ENCODE measurements at places on chromosomes 5 and 9.
A peak's percentile ranks its signal among the peaks of the same experiment; 100 is the strongest.

- no peak for DNase-seq
Observed at GRCh38 chr9:132249123-132249522, 87.3 kb downstream of the NTNG2 start.

DNA sequence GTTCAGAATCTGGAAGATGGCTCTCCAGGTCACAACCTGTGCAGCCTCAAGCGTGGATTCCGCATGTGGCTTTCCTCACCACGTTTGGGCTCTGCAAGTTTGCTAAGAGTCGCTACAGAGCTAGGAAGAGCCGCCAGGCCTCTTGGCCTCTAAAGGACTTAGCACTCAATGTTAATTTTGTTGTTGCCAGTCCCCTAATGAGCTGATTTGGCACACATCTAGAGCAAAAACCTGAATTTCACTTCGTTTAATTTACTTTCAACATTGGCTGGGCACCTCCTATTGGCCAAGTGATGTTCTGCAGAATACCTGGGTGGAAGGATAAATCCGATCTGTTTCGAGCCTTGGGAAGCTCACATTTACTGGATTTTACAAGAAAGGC is 65.8 kb upstream of the UNC5A start:
- no peak for DNase-seq

DNA sequence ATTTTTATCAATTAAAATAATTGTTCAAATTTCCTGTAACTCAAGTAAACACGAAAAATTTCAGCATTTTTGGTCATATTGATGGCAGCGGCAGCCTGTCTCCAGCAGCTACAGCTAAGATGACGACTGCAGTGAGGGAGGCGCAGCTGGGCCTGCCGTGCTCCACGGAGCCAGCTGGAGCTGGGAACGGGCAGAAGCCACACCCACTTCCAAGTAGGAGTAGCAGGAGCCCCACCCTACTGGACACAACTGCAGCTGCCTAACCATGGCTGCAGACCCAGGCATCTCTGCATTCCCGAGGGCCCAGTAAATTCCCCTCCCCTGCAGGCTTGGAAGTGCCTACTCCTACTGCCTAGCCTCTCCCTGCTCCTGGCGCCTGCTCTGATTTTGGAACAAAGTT is 2031.7 kb downstream of the EFNA5 start:
- no peak for DNase-seq

GRCh38 chr9:128728298-128728697 is 4.4 kb upstream of the ZDHHC12 start:
- DNase-seq: no peak

DNA sequence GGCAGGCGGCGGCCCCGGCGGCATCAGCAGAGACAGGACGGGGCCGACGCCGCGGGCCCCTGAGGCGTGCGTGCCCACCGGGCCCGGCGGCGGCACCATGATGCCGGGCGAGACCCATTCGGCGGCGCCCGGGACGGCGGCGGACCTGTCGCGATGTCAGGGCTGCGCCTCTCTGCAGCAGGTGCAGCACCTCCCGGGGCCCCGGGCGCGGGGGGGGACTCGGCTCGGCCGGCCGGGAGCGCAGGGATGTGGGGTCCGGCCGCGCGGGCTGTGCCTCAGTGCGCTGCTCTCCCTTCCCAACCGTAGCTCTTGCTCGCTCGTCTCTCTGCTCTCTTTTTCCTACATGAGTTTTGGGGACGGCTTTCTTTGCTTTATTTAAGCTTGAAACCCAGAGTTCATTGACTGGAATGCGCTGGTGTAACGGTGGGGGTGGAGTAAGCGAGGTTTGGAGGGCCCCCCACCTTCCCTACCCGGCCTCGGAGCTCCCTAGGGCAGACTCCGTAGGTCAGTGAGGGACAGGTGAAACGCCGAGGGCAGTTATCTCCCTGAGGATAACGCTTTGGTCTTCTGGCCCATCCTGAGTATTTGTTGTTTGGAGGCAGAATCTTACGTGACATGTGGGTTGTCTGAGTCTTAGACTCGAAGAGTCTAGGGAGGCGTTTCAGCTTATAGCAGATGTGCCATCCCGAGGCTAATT is 490 bp downstream of the ICE1 start:
- DNase-seq: peak; percentile 49

DNA sequence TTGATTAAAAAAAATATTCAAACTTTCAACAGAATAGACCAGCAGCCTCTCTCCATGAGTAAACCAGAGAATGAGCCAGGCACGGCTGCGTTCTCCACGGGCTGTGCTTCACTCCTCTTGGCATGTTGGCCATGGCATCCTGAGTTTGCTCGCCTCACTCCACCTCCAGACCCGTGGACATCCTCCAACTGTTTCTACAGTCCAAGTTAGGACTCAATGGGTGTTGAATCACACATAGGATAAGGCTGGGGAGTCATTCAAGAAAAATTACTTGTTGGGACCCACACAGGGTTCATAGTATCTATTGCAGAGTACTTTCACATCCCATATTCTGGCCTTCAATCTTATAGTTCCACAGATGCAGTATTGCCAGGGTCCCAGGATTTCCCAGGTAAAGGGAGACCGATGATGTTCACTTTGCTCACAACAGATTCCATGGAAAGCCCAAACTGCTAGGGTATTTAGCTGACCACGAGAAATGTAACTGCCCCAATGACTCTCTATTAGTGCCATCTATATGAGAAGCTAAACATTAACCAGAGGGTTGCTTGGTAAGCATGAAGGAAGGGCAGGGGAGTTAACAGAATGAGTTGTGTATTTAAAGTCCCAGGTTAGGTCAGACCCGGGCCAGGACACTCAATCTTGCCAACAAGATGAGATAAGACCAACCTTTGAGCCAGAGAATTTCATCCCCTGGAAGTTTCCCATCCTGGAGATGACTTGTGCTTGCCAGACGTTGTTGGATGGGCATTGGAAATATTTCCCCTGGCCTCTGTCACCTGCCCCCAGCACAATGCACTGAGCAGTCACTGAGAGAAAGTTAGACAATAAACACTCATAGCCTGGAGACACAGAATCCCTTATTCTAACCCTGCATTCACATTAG is 19.7 kb upstream of the GDA start:
- no peak for DNase-seq

GRCh38 chr9:102038006-102038405 is 299.6 kb upstream of the GRIN3A start:
- DNase-seq: no peak

DNA sequence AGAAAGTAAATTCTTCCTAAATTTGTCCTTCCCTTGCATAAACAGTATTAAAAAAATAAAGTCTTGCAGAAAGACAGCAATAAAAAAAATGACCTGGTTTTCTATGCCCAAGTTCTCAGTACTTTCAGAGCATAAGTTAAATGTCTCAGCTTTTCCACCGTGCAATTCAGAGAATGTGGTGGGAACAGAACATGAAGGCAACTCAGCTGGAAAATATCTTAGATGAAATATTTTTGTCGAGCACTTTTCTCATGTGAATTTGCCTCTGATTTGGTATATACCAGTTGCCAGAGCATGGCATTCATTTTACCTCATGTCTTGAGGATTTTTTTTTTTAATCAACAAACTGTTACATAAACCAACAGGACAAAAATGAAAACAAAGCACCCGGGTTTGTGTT is 176.1 kb downstream of the CETN3 start:
- no peak for DNase-seq

DNA sequence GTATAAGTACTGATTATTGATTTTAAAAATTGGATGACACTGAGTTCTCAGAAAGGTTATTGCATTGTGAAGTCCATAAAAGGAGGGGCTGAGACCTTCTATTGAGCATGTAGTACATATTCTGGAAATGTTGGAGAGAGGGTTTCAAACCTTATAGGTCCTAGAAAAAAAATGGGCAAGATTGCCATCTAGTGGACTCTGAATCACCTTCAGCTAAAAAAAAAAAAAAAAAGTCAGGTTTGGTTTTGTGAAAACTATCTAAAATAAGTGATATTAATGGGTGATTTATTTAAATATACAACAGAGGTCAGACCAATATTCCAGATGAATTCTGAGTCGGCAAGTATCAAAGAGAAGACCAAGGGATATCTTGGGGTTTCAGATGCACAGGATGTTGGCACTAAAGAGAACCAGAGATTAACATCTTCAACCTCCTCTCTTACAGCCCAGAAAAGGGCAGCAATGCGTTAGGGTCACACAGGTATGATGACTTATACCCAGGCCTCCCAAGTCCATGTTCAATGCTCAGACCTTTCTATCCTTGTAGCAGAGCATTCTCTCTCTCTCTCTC is 109.8 kb upstream of the NMUR2 start:
- DNase-seq: no peak

DNA sequence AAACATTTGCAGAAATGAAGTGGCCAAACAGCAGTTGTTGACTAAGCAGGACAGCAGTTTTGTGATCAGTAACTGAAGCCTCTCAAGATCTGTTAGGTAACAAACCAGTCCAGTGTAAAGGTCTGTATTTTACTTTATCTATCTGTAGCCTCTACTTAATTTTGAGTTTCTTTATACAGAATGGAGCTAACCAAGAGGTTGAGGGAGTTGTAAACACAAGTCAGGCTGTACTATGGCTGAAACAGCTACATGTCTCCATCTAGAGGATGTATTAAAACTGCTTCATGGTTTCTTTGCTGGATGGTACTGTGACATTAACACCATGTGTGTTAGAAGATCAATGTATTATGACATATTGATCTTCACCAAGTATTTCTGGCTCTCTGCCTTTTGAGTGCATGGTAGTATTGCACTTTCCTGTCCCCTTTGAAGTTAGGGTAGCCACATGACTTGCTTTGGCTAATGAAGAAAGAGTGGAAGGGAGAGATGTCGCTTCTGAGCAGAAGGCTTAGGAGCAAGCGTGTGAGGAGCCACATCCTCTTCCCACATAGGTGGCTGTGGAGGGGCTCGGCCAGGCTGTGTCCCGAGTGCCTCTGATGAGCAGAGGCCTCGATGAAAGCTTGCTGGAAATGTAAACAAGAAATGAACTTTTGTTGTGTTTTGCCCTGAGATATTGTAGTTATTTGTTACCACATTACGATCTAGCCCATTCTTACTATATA is 105.6 kb upstream of the PCA3 start:
- DNase-seq: peak; percentile 16

DNA sequence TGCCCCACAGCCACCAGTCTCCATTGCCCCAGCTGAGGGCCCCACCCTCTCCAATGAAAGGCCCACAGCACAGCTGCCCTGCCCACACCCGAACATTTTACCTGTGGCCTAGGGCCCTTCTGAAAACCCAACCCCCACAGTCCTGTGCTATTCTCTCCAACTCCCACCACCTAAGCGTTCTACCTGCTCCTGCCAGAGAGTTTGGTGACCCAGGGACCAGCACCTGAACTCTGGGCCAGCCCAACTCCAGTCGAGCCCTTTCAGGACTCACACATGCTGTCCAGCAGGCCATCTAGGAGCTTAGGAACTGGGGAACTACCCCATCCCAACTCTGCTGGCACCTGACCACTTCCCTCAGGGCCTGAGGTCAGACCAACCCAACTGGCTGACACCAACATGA is 562.3 kb downstream of the DNAH5 start:
- DNase-seq: no peak

- DNase-seq: no peak
Observed at GRCh38 chr5:59568161-59568560, 325.4 kb downstream of the PDE4D start.

GRCh38 chr9:115106001-115106400 is 12.0 kb downstream of the TNC start:
- no peak for DNase-seq

GRCh38 chr5:135890296-135890695 is 5.3 kb downstream of the IL9 start:
- no peak for DNase-seq

DNA sequence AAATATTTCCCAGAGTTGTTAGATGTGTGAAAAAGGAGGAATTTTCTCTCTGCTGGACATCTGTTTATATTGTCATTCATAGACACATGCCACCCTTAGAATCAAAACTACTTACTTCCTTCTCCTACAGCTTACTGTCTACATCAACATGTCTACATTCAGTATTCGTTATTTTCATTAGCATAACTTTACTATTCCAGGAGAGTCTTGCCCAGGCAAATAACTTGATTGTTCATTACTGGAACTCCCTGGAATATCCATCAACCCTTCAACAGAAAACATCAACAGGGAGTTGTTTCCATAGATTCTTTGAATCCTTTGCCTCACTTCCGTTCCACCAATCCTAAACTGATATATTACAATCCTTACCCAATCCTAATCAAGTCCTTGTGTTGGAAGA is 457.5 kb upstream of the ZNF608 start:
- DNase-seq: no peak

DNA sequence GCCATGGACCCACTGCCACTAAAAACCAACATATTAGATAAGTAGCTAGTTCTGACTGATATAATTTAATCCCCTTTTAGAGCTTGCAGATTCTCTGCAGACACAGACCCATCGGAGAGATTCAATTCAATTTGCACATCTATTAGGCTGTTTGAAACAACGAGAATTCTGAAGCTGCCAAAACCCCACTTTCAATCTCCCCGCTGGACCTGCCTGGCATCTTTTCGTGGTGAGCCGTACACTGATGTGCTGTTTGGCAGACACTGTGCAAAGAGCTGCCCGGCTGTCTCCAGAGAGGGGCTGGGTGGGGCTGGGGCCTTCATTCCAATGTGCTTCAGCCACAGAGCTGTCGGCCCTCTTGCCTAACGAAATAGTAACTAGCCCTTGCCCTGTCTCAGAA is 42.1 kb upstream of the FAM240B start:
- no peak for DNase-seq

DNA sequence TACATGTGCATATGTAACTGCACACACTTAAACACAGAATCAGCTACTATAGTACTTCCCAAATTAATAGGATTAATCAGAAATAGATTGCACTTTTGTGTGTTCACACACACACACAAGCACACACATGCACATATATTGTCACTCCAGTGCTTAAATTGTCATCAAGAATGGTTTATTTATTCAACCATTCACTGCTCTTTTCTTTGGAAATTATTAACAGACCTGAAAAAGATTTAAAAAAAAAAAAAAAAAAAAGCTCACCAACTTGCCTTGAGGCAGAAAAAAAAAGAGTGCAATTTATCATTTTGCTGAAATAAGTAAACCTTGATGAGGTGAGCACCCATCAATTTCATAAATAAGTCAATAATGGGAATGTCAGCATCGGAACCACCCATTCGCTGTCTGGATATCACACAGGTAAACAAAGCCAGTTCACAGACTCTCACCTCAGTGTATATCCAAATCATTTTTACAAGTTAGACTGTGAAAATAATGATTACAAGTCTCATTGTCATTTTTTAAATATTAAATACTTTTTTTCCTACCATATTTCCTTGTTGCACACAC is 562.8 kb downstream of the BNC2 start:
- DNase-seq: no peak

DNA sequence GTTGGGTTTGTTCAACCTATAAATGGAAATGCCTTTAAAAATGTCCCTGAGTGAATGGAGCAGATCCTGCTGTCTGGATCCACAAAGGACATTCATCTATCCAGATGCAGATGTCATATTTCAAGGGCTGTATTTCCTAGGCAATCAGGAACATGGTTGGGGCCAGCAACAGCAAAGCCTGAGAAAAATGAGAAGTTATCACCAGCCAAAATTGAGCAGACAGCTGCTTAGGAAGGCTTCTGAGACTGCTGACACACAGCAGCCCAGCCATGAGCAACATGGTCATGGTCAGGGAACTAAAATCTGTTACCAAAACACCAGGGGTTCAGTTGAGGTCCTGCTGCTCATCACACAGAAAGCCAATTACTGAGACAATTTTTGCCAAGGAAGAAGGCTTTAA is 9.2 kb upstream of the IL7R start:
- DNase-seq: no peak
